Stimulated activated CD4-positive, alpha-beta T cell treated with anti-CD3 and anti-CD28 coated beads, Interleukin-4, amount 100 ng/mL, for 24 hours (primary cell): ENCODE measurements at places on chromosomes 5 and 9.

GRCh38 chr9:98391867-98392266 lies 136.4 kb upstream of the TBC1D2 start:
- no peak for DNase-seq

- no peak for DNase-seq
Measured at GRCh38 chr9:120841930-120842684, 615 bp downstream of the PSMD5 start.

GRCh38 chr5:157398305-157398704 lies 61.7 kb upstream of the NIPAL4 start:
- no peak for DNase-seq

DNA sequence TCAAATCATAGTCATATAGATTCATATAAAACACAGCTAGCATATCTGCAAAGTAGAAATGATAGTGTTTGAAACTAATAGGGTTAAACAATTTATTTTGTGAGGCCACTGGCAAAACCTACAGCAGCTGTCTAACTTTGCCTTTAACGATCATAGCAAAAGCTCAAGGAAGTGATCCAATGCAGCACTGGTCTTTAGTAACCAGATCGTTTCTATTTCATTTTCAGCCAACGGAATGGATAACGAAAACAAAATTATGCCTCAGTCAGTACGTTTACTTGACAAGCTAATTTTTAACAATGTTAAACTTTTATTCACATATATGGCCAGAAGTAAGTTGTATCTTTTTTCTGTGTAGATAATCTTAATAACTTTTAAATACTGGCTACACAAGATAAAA lies 17.7 kb downstream of the MLLT3 start:
- DNase-seq = no peak

DNA sequence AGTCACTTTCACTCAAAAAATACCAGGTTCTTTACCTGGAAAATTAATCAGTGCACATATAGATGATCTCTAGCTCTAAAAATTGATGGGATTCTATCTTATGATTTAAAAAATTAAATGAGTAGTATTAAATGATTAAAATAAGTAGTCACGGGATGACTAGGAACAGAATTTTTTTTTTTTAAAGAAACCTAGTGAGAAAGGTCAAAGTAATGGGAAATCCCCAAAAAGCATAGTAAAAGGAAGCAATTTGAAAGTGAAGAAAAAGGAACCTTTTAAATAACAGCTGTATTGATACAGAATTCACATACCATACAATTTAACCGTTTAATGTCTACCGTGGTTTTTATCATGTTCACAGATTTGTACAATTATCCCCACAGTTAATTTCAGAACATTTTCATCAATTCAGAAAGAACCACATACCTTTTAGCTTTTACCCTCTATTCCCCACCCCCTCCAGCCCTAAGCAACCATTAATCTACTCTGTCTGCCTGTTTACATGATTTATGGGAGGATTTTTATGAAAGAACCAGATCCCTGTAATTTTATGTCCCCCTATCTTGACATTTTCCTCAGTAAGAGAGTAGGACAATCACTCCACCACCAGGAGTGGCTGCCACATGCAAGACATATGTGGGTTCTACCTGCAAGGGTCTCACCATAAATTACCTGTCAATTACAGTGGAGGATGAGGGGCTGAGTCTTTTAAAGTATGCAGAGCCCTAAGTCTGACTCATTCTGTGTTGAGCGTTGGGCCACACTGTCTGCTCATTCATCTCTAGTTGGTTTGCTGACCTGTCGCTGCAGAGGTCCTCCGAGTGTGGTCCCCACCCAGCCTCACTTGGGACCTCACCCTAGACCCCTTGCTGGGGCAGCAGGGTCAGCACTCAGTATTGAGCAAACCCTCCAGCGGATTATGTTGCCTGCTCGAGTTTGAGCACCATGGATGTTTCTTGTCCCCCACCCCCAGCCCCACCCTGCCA lies 16.0 kb downstream of the ANKRD33B start:
- no peak for DNase-seq

DNA sequence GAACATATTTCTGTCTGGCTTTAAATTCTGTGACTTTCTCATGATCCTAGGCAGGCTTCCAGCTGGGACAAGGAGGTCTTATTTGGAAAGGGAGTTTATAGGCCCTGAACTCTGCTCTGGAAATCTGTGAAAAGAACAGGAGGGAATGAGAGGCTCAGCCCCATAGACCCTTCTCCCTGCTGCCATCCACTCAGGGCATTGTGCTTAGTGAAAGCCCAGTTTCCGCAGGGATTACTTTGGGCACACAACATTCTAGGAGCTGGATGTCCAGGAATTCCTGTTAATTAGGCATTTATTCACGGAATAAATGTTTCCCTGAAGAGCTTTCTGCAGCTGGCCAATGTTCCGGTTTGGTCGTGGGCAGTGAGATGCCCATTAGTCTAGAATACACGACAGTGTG lies 32.7 kb upstream of the COL15A1 start:
- no peak for DNase-seq

- no peak for DNase-seq
Measured at GRCh38 chr5:80554646-80555045, 15.4 kb downstream of the ANKRD34B start.
